A549 treated with GW870086 at 1 μM for 4 hours (cell line): ENCODE measurements at places on chromosomes 7 and 10. TPM values are rescaled to one million over a fixed set of nuclear protein-coding genes. Genes with fewer than 3 reads are reported as not detected.

Gene GNAT3
- total RNA-seq, result not detected in 5 replicates

Gene CYP26C1
- total RNA-seq, result not detected in 5 replicates

Gene CYP2C8
- not detected in 5 replicates for total RNA-seq

Gene GIMAP4
- not detected in 5 replicates for total RNA-seq

Gene FAM25G
- 1.3 to 2.7 TPM in 2 of 5 replicates, not detected in the others for total RNA-seq

Gene UCN3
- not detected in 5 replicates for total RNA-seq

Gene SLC18A3
- not detected in 5 replicates for total RNA-seq

Gene GRM8
- not detected in 5 replicates for total RNA-seq

Gene NUDT13
- 2.5 to 5.4 TPM (median 3.5 TPM) in 5 replicates for total RNA-seq

Gene NPC1L1
- 0.03 to 0.11 TPM (median 0.06 TPM) in 5 replicates for total RNA-seq

Gene CABCOCO1
- 0.30 to 1.2 TPM (median 0.36 TPM) in 5 replicates for total RNA-seq

Gene SH2B2
- 2.1 to 3.8 TPM (median 3.6 TPM) in 5 replicates for total RNA-seq

Gene CFAP69
- total RNA-seq, result 1.8 to 3.3 TPM (median 1.9 TPM) in 5 replicates

Gene STK31
- total RNA-seq, result 0.39 to 1.1 TPM (median 0.66 TPM) in 5 replicates

Gene ITIH5
- total RNA-seq, result 0.08 to 0.26 TPM (median 0.09 TPM) in 5 replicates

Gene HOXA7
- total RNA-seq, result 3.7 to 4.8 TPM (median 4.6 TPM) in 5 replicates

Gene MMRN2
- total RNA-seq, result 0.63 to 1.9 TPM (median 0.89 TPM) in 5 replicates

Gene PON1
- total RNA-seq, result 0.64 to 1.1 TPM (median 0.80 TPM) in 5 replicates

Gene SKAP2
- 12.8 to 20.8 TPM (median 16.5 TPM) in 5 replicates for total RNA-seq

Gene SP8
- not detected in 5 replicates for total RNA-seq

Gene FAM25A
- total RNA-seq, result not detected in 5 replicates

Gene NAT16
- 0.06 to 0.25 TPM (median 0.11 TPM) in 5 replicates for total RNA-seq

Gene PRR15
- total RNA-seq, result 2.3 to 4.0 TPM (median 3.2 TPM) in 5 replicates

Gene ADIRF
- total RNA-seq, result not detected in 5 replicates

Gene TLX1
- total RNA-seq, result not detected in 5 replicates

Gene STK17A
- total RNA-seq, result 29.9 to 35.4 TPM (median 31.1 TPM) in 5 replicates

Gene DLX5
- not detected in 5 replicates for total RNA-seq

Gene MYH16
- total RNA-seq, result 0.32 to 0.70 TPM (median 0.39 TPM) in 5 replicates

Gene DKK1
- total RNA-seq, result 403 to 445 TPM (median 426 TPM) in 5 replicates

Gene ZNF804B
- total RNA-seq, result not detected in 5 replicates

Gene VGF
- 12.8 to 27.7 TPM (median 17.7 TPM) in 5 replicates for total RNA-seq

Gene PTPRZ1
- total RNA-seq, result not detected in 5 replicates

Gene GRM3
- total RNA-seq, result not detected in 5 replicates

Gene GRB10
- 57.9 to 72.5 TPM (median 67.0 TPM) in 5 replicates for total RNA-seq

Gene RNF32
- total RNA-seq, result 1.2 to 2.0 TPM (median 1.6 TPM) in 5 replicates

Gene C10orf62
- 0.11 TPM in 1 of 5 replicates, not detected in the others for total RNA-seq

Gene SPDYE2
- not detected in 5 replicates for total RNA-seq

Gene VPS37D
- 4.4 to 7.3 TPM (median 6.6 TPM) in 5 replicates for total RNA-seq

Gene HOXA4
- total RNA-seq, result 1.2 to 2.2 TPM (median 1.9 TPM) in 5 replicates

Gene DNAJC9
- 48.2 to 51.8 TPM (median 51.1 TPM) in 5 replicates for total RNA-seq

Gene CAV2
- 150 to 178 TPM (median 177 TPM) in 5 replicates for total RNA-seq

Gene ACADSB
- 6.5 to 10.3 TPM (median 8.5 TPM) in 5 replicates for total RNA-seq

Gene ZNF488
- 9.7 to 13.1 TPM (median 11.6 TPM) in 5 replicates for total RNA-seq

Gene CNNM1
- 24.0 to 32.5 TPM (median 30.1 TPM) in 5 replicates for total RNA-seq

Gene AP4M1
- 12.9 to 15.9 TPM (median 14.6 TPM) in 5 replicates for total RNA-seq

Gene PDZD7
- total RNA-seq, result 0.67 to 1.3 TPM (median 0.90 TPM) in 5 replicates

Gene ZNF239
- total RNA-seq, result 1.7 to 2.5 TPM (median 2.3 TPM) in 5 replicates

Gene DNAH11
- 0.14 to 0.77 TPM (median 0.24 TPM) in 5 replicates for total RNA-seq
